ENCODE measurements at places on chromosomes 11 and 22.

GRCh38 chr11:134291196-134291595 lies 15.0 kb downstream of the GLB1L3 start:
- DNase-seq, result no peak

- DNase-seq, result no peak
Measured at GRCh38 chr11:114130115-114130576, 70.6 kb downstream of the ZBTB16 start.

DNA sequence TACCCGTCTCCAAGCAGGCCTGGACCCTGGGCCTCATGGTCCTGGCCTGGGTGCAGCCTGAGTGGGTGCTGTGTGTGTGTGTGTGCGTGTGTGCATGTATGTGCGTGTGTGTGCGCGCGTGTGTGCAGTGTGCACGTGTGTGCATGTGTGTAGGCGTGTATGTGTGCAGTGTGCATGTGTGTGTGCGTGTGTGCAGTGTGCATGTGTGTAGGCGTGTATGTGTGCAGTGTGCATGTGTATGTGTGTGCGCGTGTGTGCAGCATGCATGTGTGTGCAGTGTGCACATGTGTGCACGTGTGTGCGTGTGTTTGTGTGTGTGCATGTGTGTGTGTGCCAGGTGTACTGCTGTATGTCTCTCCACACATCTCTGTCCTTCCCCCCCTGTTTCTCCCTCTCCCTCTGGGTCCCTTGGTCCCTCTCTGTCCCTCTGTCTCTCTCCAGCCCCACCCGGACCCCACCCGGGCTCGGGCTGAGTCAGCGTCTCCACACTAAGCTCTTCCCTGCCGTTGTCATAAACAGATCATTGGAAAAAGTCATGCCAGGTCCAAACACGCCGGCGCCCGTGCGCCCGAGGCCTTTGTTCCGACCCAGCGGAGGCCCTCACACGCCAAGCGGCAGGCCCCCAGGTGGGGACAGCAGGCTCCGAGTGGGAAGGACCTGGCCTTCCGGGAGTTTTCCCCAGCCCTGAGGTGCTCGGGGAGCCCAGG lies 34.0 kb downstream of the WNT7B start:
- DNase-seq, result no peak

GRCh38 chr11:47932544-47932943 lies 47.8 kb upstream of the PTPRJ start:
- no peak for DNase-seq

DNA sequence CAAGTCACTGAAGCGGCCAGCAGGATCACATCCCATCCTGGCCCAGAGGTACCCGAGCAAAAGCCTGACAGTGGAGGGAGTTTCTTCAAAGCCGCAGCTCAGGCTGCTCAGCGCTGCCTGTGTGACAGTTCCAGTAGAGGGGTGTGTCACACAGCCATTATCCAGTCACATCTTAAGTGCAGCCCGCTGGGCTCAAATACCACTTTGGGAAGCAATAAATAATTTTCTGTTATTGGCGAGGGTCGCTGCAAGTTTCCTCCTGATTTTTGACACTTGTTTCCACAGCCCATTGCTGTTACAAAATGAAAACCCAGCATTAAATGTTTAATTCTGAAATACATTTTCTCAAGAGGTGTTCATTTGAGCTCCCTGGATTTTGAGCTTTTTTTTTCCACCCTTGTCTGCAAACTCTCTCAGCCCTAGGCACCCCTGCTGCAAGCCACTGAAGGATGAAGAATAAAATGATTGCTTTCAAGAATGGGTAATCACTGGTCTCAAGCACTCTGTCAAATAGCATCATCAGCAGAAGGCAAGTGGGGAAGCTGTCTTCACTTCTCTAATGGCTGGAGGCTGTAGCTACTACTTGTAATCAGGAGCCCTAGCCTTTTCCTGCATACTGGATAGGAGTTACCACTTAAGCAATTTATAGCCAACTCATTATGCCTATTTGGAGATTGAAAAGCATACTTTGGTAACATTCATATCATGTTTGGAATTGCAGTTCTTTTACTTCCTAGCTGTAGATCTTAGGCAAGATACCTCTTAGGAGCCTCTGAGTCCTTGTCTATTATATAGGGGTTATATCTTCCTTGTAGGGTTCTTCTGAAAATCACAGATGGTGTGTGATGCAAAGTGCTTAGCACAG lies 373.7 kb downstream of the METTL15 start:
- DNase-seq, result no peak

DNA sequence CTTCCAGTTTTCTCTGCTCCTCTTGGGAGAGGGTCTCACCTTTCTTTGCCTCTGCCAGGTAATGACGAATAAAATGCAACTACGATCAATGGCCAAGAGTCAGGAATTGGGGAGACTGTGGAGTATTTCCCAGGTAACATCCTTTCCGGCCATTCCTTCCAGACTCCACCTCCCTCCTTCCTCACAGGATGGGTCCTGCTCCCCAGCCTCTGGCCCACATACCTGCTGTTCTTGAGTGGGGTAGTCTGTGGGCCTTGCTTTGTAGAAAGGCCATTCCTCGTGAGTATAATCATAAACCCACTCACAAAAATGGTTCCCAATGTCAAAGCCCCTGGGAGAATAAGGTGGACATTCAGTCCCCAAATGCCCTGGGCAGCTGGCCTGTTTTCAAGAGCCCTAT lies 1.5 kb upstream of the CPT1B start:
- no peak for DNase-seq

- no peak for DNase-seq
Measured at GRCh38 chr11:123587044-123587443, 67.4 kb downstream of the SCN3B start.

GRCh38 chr11:17479284-17480214 lies 2.9 kb upstream of the ABCC8 start:
- DNase-seq, result no peak
